ENCODE measurements at places on chromosomes 6 and 20. TPM values are rescaled to one million over a fixed set of nuclear protein-coding genes. Genes with fewer than 3 reads are reported as not detected.

- no peaks in the 10 kb centered on the region for H3K27me3 ChIP-seq
- DNase-seq: no peak
- H3K27ac ChIP-seq: no peak overlapping the region
- no peak overlapping the region for H3K4me3 ChIP-seq
- H3K4me1 ChIP-seq: peaks cover 4% of the 10 kb centered on the region
These were observed 55.2 kb downstream of the EFHC1 start for GRCh38 chr6:52475307-52475706.

DNA sequence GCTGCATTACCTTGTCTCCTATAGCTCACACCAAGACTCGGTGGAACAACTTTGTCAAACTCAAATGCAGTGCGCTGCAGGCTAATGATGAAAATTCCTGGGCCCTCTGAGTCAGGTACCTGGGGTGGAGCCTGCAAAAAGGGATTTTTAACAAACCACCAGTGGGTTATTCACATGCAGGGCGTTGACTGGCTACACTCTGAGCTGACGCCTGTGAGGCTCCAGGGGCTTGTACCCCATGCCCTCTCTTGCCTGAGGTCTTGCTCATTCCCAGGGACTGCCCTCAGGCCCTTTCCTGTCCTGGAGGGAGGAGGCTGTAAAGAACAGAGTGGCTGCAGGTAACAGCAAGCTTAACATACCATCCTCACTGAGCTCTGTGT lies 9.2 kb downstream of the GTSF1L start:
- H3K36me3 ChIP-seq: peaks cover 7% of the 10 kb centered on the region
- no peak overlapping the region for H3K27ac ChIP-seq
- H3K4me1 ChIP-seq: no peaks in the 10 kb centered on the region
- no peak overlapping the region for H3K4me3 ChIP-seq

DNA sequence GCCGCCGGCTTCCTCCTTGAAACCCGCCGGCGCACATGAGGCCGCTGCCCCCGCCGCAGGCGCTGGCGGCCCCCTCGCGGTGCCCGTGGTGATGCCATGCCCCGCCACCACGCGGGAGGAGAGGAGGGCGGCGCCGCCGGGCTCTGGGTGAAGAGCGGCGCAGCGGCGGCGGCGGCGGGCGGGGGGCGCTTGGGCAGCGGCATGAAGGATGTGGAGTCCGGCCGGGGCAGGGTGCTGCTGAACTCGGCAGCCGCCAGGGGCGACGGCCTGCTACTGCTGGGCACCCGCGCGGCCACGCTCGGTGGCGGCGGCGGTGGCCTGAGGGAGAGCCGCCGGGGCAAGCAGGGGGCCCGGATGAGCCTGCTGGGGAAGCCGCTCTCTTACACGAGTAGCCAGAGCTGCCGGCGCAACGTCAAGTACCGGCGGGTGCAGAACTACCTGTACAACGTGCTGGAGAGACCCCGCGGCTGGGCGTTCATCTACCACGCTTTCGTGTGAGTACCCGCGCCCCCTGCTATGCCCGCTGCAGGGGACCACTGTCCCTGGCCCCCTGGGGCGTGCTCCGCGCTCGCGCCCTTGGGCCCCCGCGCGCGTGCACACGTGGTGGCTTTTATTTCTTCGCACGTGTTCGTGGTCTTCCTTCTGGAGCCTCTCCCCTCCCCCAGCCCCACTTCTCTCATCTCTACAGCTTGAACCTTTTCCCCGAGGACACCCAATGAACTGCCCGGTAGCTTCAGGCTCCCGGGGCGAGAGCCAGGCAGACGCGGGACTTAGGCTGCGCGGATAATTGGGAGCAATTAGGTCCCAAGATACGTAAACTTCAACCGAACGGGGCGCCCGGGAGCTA lies 453 bp downstream of the KCNQ5 start:
- DNase-seq: no peak
- no peak overlapping the region for H3K27ac ChIP-seq
- H3K4me1 ChIP-seq: peaks cover 11% of the 10 kb centered on the region
- no peaks in the 10 kb centered on the region for H3K27me3 ChIP-seq
- peaks cover 13% of the 10 kb centered on the region for H3K36me3 ChIP-seq
- peak overlapping the region; percentile 78 for H3K4me3 ChIP-seq

DNA sequence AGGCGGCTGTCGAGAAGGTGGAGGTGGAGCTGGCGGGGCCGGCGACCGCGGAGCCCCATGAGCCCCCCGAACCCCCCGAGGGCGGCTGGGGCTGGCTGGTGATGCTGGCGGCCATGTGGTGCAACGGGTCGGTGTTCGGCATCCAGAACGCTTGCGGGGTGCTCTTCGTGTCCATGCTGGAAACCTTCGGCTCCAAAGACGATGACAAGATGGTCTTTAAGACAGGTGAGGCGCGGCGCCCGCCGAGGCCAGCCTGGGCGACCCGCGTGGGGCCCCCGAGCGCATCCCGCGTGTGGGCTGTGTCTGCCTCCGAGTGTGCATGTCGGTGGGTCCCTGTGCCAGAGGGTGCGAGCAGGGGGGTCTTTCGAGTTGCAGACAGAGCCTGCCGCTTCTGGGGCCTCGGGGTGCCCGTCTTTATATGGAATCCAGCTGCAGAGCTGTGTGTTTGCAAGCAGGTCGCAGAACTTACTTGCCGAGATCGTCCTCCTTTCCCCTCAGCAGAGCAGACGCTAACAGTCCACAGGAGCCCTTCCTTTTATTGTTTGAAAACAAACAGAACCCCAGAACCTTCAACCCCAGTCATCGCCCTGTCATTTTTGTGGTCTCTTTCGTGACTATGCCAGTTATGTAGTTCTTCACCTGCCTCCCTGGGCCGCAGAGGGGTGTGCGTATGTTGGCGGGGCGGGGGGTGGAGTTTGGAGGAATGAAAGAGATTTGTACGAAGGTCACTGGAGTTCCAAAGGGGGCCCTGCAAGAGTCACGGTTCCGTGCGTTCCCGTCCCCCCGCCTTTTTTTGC lies 766 bp downstream of the SLC16A10 start:
- H3K4me1 ChIP-seq: peaks cover 13% of the 10 kb centered on the region
- H3K4me3 ChIP-seq: peak overlapping the region; percentile 85

- H3K4me3 ChIP-seq: no peak overlapping the region
- H3K36me3 ChIP-seq: peaks cover 4% of the 10 kb centered on the region
- peaks cover 7% of the 10 kb centered on the region for H3K4me1 ChIP-seq
- H3K27me3 ChIP-seq: peaks cover 21% of the 10 kb centered on the region
- no peak overlapping the region for H3K27ac ChIP-seq
These were observed 63.0 kb upstream of the TOP1 start for GRCh38 chr20:40965671-40966070.

GRCh38 chr6:160121558-160121957 lies at the start of gene SLC22A1:
SLC22A1 (plus strand) TSS chr6:160121815; CDS start chr6:160121936, 121 bp downstream.
- H3K27me3 ChIP-seq: no peaks in the 10 kb centered on the region
- no peak within 1 kb of the TSS for H3K27ac ChIP-seq
- H3K4me1 ChIP-seq: no peaks in the 10 kb centered on the region
- peaks cover 9% of the 10 kb centered on the region for H3K36me3 ChIP-seq
- DNase-seq: no peak
- no peak within 1 kb of the TSS for H3K4me3 ChIP-seq

DNA sequence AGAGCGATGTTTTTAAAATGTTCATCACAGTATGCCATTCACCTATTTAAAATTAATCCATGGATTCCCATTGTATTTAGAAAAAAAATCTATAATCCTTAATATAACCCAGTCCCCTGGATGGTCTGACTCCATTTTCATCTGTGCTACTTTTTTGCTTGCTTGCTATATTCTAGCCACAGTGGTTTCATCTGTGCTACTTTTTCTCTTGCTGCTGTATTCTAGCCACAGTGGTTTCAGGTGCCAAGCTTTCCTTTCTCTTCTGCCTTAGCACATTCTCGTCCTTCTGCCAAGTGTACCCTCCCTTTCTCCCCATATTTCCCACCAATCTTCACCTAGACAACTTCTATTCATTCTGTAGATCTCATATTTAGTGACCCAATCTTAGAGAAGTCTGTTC lies 33.3 kb upstream of the SOX4 start:
- H3K36me3 ChIP-seq: no peaks in the 10 kb centered on the region
- H3K4me3 ChIP-seq: no peak overlapping the region
- H3K27me3 ChIP-seq: no peaks in the 10 kb centered on the region

DNA sequence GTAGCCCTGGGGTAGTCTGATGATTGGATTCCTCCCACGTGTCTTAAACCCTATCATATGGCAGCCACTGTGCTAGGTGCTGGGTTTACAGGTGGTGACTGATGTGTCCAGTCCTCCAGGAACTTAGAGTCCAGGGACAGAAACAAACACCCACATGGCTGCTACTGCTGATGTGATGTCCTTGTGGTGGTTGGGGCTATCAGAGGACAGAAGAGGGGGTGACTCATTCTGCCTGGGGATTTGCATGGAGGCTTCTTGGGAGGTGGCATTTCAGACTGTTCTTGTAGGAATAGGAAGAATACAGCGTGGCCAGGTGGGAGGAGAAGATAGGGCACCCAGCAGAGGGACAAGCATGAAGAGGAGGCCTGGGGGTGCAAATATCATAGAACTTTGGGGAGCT lies 9.8 kb downstream of the RAET1G start:
- peaks cover 33% of the 10 kb centered on the region for H3K27me3 ChIP-seq
- no peak overlapping the region for H3K4me3 ChIP-seq
- no peaks in the 10 kb centered on the region for H3K36me3 ChIP-seq
- no peak for DNase-seq

DNA sequence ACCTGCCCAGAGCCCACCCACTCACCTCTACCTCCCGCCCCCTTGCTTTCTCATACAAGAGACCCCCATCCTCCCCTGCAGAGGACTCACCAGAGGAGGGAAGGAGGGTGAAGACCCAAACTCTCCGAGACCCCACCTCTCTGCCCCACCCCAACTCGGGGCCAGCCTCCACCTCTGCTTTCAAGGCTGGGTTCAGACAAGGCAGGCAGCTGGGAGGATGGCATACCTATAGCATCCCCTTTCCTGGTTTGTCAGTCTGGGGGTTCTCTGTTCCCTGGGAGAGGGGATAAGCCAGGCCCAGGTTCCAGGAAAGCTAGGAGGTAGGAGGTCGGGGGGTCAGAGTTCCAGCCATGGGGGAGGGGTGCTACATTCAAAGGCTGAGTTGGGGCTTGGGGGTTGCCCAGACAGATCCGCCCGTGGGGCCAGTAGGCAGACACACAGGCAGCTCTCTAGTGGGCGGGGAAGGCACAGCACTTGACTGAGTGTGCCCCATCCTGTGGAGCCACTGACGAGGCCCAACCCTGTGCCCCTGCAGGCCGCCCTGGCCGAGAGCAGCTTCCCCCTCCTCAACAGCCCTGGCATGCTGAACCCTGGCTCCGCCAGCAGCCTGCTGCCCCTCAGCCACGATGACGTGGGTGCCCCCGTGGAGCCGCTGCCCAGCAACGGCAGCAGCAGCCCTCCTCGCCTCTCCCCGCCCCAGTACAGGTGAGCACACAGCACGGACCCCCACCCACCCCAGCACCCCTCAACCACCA lies 40.8 kb upstream of the MDFI start:
- H3K27ac ChIP-seq: no peak overlapping the region
- H3K27me3 ChIP-seq: no peaks in the 10 kb centered on the region
- peaks cover 1% of the 10 kb centered on the region for H3K4me1 ChIP-seq
- peaks cover 56% of the 10 kb centered on the region for H3K36me3 ChIP-seq
- no peak for DNase-seq

- no peaks in the 10 kb centered on the region for H3K27me3 ChIP-seq
- no peak overlapping the region for H3K27ac ChIP-seq
- peak; percentile 28 for DNase-seq
- H3K4me1 ChIP-seq: no peaks in the 10 kb centered on the region
- H3K36me3 ChIP-seq: no peaks in the 10 kb centered on the region
These were observed 489.8 kb upstream of the MANEA start for GRCh38 chr6:95087394-95088097.

- H3K27me3 ChIP-seq: no peaks in the 10 kb centered on the region
These were observed 43.4 kb upstream of the RIPOR2 start for GRCh38 chr6:24979176-24979575.

DNA sequence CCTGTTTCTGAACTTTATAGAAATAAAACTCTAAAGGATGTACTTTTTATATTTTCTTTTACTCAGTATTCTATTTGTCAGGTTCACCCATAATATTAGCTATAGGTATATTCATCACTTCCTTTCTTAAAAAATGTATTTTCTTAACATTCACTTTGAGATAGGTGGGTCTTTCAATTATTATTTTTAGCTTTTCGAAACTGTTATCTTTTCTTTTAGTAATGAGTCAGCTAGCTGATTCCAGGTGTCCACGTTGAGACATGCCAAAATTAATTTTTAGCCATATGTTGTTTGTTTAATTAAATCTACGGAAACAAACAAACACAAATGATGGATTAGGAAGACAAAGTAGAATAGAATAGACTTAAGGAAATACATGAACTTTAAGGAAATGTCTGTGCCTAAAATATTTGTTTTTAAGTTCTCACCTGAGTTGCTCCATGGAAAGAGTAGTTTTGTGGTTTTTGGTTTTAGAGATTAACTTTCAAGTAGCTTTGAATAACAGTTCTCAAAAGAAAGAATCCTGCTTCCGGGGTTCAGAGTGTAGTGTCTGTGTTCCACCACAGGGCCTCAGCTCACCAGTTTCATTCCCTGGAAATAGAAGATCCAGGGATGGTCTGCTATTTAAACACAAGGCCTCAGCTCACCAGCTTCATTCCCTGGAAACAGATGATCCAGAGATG lies 435.0 kb downstream of the HAO1 start:
- H3K4me1 ChIP-seq: peaks cover 11% of the 10 kb centered on the region
- no peak for DNase-seq
- no peak overlapping the region for H3K27ac ChIP-seq
- H3K27me3 ChIP-seq: no peaks in the 10 kb centered on the region
- no peak overlapping the region for H3K4me3 ChIP-seq

GRCh38 chr6:75693534-75693933 lies 55.5 kb upstream of the MYO6 start:
- DNase-seq: no peak
- peaks cover 44% of the 10 kb centered on the region for H3K36me3 ChIP-seq
- H3K4me1 ChIP-seq: no peaks in the 10 kb centered on the region
- H3K27me3 ChIP-seq: no peaks in the 10 kb centered on the region

- peaks cover 40% of the 10 kb centered on the region for H3K4me1 ChIP-seq
- H3K36me3 ChIP-seq: peaks cover 7% of the 10 kb centered on the region
- H3K27ac ChIP-seq: peak overlapping the region; percentile 96
- peak; percentile 61 for DNase-seq
These were observed 12.2 kb downstream of the BACH2 start for GRCh38 chr6:90284236-90285041.

- H3K36me3 ChIP-seq: no peaks in the 10 kb centered on the region
- H3K27me3 ChIP-seq: no peaks in the 10 kb centered on the region
- no peak overlapping the region for H3K4me3 ChIP-seq
- H3K27ac ChIP-seq: peak overlapping the region; percentile 89
These were observed 6.7 kb upstream of the VNN2 start for GRCh38 chr6:132764370-132764769.

- H3K27me3 ChIP-seq: no peaks in the 10 kb centered on the region
- peaks cover 15% of the 10 kb centered on the region for H3K4me1 ChIP-seq
- DNase-seq: no peak
- no peak overlapping the region for H3K4me3 ChIP-seq
These were observed 45.0 kb downstream of the SLC17A5 start for GRCh38 chr6:73608761-73609160.

TLDC2 gene
- 1.1 TPM for total RNA-seq

SULF2 gene
- total RNA-seq: 112 TPM

OPN5 gene
- total RNA-seq: not detected

GTSF1L gene
- not detected for total RNA-seq

POPDC3 gene
- total RNA-seq: 3.8 TPM

LCA5 gene
- total RNA-seq: 18.3 TPM

SAMHD1 gene
- total RNA-seq: 93.5 TPM

MLIP gene
- total RNA-seq: 1.4 TPM

KIF13A gene
- 14.1 TPM for total RNA-seq

DDR1 gene
- total RNA-seq: 580 TPM
